Eye (tissue), 1 donor: ENCODE measurements at places on chromosomes 6 and 20.

GRCh38 chr6:149443411-149444181, 41.2 kb downstream of the ZC3H12D start:
- peak; percentile 45 for DNase-seq

- DNase-seq: no peak
Measured at GRCh38 chr6:151999194-151999593, 191.7 kb downstream of the ESR1 start.

- no peak for DNase-seq
Measured at GRCh38 chr6:6604015-6604414, 15.5 kb downstream of the LY86 start.

DNA sequence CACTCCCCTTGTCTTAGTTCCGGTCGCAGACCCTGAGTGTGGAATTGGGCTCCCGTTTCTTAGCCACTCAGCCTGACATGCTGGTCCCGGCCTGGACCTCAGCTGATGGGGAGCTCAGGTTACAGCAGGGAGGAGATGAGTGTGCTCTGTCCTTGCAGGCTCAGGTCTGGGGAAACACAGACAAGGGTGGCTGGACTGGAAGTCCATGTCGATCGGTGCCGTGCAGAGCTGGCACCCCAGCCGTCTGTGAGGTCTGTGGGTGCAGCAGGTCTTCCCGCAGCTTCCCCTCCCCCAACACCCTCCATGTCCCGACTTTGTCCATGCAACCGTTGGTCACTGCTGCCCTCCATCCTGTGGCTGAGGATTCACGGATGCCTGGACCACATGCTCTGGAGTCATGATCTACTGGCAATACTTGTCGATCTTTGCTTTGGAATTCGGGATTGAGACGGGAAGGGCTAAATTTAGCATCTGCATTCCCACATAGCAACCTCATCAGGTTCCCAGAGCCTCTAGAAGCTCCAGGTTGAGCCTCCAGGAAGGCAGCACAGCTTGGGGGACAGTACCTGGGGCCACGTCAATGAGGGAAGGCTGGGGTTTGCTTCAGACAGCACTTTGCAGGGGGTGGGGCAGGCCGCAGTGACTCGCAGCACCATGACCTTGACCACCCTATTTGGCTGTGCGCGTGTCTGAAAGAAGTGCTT, 118.8 kb downstream of the PSMB1 start:
- DNase-seq: no peak

DNA sequence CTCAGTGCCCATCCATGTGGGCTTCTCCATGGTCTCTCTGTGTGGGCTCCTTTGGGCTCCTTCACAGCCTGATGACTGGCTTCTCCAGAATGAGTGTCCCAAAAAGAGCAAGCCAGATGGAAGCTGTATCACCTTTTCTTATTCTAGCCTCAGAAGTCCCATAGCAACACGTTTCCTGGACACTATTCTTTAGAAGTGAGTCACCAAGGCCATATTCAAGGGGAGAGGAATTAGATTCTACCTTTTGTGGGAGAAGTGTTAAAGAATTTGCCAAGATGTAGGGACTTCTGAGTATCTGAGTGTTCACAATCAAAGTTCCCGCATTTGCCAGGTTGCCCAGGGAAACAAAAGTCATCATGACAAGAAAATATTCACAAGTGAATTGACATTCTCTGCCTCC, 20.7 kb upstream of the TBC1D22B start:
- no peak for DNase-seq

GRCh38 chr6:159249752-159250151, 80.6 kb downstream of the FNDC1 start:
- peak; percentile 54 for DNase-seq

DNA sequence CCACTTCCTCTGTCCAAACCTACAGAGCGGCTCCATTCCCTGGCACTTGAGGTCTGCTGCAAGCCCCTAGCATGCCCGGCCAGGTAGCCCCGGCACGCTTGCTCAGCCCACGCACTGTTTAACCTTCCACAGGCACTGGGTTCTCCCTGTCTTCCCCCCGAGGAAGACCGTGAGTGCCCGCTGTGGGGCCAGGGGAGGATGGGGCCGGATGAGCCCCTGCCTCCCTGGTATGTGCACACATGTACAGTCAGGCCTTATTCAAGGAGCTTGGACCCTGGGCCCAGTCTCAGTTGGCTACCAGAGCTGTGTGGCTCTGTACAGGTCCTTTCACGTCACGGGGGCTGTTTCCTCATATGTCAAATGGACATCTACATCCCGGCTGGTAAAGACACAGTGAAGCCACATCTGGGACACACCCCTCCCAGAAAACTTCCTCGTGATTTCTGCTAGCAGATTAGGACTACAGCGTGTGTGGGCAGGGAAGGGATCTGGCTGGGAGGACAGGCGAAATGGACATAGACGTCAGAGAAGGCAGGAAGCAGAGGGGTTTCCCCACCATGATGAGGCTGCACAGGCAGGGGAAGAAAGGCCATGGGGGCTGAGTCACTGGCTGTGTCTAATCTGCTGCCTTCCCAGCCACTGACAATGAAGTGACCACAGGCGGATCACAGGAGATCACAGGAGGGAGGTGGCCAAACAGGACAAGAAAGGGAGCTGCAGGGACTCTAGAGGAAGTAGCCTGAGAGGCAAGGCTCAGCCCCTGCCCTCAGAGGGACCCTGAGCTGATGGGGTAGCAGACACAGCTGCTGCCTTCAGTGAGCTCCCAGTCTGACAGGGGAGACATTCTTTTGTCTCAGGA, 62.9 kb downstream of the MRPL14 start:
- DNase-seq: no peak

DNA sequence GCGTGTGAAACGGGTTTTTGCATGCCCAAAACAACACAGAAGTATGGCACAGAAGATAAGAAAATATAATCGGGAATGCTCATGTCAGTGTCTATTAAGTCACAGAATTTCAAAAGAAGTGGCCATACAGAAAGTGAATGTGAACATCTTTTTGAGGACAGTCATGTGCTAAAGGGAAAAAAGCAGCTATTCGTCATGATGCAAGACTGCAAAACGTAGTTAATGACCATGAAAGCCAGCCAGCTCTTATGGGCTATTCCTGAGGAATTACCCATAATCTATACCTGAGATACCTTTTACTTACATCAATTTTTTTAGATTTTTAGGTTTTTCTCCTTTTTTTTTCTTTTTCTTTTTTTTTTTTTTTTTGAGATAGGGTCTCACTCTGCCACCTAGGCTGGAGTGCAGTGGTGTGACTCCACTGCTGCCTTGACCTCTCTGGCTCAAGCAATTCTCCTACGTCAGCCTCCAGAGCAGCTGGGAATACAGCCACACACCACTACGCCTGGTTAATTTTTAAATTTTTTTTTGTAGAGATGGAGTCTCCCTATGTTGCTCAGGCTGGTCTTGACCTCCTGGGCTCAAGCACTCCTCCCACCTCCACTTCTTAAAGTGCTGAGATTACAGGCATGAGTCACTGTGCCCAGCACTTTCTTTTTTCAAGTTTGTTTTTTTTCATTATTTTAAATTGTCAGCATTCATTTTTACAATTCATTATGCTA, 18.1 kb upstream of the ZBP1 start:
- no peak for DNase-seq

GRCh38 chr6:158092806-158093205, 75.3 kb downstream of the SERAC1 start:
- no peak for DNase-seq

DNA sequence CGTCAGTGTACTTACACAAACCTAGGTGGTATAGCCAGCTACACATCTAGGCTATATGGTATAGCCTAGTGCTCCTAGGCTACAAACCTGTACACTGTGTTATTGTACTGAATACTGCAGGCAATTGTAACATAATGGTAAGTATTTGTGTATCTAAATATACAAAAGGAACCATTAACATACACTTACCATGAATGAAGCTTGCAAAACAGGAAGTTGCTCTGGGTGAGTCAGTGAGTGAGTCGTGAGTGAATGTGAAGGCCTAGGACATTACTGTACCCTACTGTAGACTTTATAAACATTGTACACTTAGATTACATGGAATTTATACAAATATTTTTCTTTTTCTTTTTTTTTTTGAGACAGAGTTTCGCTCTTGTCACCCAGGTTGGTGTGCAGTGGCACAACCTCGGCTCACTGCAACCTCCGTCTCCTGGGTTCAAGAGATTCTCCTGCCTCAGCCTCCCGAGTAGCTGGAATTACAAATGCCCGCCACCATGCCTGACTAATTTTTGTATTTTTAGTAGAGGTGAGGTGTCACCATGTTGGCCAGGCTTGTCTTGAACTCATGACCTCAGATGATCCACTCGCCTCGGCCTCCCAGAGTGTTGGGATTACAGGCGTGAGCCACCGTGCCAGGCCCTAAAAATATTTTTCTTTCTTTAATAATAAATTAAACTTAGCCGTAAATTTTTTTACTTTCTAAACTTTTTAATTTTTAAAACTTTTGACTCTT, 15.4 kb upstream of the KIAA1755 start:
- DNase-seq: no peak

DNA sequence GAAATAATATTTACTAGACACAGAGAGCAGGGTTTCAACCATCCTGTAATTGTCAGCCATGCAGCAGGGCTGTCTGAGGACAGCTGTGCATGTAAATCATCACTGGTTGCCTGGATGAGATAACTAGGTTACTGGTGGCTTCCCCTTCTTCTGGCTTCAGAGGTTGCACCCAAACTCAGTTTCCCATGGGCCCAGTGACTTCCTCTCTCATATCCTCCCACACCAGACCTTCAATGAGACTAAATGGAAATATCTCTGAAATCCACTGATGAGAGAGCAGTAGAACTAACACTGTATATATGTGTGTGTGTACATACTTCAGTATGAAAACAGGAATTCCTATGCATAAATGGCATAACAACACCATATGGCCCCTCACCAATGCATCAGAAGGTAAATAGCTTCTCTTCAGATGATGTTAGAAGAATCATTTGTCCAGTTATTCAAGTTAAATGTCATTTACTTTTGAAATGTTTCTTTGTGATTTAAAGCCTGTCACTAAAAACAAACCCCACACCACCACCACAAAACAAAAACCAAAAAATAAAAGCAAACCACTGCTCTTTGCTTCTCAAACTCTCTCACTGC, 51.0 kb upstream of the IL20RA start:
- no peak for DNase-seq

DNA sequence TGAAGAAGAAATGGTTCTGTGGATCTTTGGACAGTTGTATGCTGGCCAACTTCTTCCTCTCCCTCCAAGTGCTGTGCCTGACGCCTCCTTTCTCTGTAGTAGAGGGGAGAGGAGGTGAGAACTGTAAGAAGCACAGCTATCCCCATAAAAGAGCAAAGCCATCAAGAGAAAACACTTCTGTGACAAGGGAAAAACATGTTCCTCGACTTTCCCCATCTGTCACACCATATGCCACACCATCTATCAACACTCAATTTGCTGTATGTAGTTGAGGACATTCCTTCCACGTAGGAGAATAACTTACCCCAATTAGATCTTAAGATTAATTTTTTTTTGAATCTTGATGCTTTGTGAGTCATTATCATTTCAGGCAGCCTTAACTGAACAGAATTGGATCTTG, 156.2 kb upstream of the PLCB4 start:
- DNase-seq: no peak

DNA sequence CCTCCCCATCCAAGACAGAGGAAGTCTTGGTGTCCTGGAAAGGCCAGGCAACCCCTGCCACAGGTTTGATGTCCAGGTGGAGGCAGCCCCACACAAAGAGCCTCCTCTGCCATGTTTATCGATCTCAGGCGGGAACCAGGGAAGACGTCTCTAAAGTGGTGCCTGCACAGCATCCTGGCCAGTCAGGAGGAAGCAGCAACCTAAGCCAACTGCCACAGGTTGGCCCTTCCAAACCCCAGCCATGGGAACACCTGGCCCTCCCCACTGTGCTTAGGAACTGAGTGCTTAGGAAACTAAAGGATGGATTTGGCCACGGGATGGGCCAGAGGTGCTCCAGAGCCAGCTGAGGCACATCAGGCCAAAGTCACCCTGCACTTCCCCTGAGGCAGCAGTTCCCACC, 56.9 kb downstream of the CSE1L start:
- no peak for DNase-seq

GRCh38 chr20:32111156-32111686, 1.7 kb downstream of the TM9SF4 start:
- DNase-seq: no peak

- no peak for DNase-seq
Measured at GRCh38 chr20:54068495-54068894, 1.9 kb downstream of the BCAS1 start.

DNA sequence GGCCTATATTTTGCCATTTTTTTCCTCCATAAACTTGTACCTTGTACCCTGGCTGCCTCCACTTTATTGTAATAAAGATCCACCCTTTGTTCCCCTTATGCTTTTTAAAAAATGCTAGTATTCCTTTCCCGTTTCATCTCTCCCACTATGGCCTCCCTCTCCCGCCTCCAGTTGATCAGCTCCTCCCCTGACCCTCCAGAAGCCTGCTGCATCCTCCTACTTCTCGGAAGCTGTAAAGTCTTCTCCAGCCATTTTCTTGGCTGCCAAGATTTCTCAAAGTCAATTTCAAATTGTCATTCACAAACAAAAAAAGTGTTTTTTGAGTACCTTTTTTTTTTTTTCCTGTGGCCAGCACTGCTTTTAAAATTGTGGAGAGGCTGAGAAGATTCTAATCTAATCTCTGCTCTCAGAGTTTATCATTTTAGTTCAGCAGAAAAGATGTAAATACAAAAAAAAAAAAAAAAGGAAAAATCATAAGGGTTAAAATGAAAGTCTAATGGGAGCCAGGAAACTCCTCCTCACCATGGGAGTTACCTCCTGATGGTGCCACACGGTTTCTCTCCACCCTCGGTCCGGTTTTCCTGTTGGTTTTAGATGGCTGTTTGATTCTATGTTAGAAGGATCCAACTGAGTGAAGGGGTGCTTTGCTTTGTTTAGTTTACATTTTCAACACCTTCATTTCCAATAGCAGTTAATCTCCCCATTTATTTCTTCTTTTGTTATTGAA, 103.0 kb upstream of the KCNK16 start:
- no peak for DNase-seq

DNA sequence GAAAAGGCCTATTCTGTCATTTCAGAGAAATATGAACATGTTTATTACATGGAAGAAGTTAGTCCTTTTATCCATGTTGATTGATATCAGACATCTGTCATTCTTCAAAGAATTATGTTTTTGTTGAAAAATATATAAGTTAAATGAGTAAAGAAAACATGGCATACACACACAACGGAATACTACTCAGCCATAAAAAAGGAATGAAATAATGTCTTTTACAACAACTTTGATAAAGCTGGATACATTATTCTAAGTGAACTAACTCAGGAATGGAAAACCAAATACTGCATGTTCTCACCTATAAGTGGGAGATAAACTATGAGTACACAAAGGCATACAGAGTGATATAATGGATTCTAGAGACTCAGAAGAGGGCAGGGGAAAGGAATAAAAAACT, 9.3 kb downstream of the FKBP5 start:
- DNase-seq: no peak

DNA sequence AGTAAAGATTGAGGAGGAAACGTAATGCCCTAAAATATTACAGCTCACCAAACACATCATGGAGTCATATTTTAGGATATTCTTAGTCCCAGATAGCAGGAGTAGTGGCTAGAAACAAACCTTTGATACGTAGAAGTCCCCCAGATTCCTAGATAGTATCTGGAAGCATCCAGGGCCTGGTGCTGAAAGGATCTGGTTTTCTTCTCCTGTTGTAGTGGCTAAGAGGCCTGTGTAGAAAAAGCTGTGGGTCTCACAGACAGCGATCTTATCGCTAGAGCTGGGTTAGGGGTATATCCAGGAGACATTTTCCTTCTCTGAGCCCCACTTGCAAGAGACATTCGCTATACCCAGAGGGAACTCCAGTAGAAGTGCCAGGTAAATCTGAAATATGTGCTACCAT, 139.9 kb downstream of the KCNQ5 start:
- no peak for DNase-seq

GRCh38 chr6:65943548-65943947, 236.5 kb upstream of the EYS start:
- no peak for DNase-seq

- DNase-seq: no peak
Measured at GRCh38 chr20:17646961-17647301, 35.1 kb downstream of the RRBP1 start.
